Globus pallidus (tissue), 1 donor: ENCODE measurements at places on chromosomes 11 and 22.
A peak's percentile ranks its signal among the peaks of the same experiment; 100 is the strongest.

GRCh38 chr11:112012874-112013273, 12.3 kb upstream of the DLAT start:
- no peak for DNase-seq

GRCh38 chr11:62611705-62612365, 740 bp downstream of the EML3 start:
- no peak for DNase-seq

GRCh38 chr11:121129362-121130340, 28.6 kb downstream of the TECTA start:
- no peak for DNase-seq

DNA sequence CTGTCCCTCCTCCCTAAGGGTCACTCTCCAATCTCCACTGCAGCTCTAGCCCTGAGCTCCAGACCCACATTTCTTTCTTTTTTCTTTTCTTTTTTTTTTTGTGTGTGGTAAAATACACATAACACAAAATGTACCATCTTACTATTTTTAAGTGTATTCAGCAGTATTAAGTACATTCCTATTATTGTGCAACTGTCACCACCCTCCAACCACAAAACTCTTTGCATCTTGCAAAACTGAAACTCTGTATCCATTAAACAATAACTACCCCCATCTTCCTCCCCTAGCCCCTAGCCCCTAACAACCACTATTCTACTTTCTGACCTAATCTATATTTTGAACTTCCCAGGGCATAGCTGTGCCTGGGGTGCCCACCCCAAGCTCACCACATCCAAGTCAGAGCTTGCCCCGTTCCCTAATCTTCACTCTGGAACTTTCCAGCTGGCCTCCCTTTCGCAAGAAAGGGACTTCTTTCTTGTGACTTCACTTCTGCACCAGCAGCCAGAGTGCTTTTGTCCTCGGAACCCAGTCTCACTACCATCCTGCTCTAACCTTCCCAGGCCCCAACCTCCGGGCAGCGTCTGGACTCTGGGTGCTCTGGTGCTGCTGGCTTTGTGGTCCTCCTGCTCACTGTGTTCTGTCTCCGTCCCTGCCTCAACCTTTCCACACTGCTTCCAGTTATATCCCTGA, 30.7 kb downstream of the PARVG start:
- DNase-seq: no peak

DNA sequence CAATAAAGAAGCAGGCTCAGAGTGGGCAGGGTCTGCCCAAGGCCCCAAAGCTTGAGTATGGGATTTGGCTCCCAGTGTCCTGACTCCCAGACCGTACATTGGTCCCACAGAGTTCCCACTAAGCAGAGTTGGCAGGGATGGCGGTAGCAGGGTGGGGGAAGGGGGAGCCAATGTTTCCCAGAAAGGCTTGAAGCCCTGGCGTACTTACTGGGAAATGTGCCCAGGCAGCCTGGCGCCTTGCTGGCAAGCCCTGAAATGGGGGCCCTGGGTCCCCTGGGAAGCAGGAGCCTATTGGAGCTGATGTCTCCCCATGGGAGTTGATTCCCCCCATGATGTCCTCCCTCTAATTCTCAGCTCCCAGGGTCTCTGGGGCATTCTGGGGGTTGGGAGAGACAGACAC, 9.3 kb downstream of the ARHGEF17 start:
- DNase-seq: peak; percentile 85

DNA sequence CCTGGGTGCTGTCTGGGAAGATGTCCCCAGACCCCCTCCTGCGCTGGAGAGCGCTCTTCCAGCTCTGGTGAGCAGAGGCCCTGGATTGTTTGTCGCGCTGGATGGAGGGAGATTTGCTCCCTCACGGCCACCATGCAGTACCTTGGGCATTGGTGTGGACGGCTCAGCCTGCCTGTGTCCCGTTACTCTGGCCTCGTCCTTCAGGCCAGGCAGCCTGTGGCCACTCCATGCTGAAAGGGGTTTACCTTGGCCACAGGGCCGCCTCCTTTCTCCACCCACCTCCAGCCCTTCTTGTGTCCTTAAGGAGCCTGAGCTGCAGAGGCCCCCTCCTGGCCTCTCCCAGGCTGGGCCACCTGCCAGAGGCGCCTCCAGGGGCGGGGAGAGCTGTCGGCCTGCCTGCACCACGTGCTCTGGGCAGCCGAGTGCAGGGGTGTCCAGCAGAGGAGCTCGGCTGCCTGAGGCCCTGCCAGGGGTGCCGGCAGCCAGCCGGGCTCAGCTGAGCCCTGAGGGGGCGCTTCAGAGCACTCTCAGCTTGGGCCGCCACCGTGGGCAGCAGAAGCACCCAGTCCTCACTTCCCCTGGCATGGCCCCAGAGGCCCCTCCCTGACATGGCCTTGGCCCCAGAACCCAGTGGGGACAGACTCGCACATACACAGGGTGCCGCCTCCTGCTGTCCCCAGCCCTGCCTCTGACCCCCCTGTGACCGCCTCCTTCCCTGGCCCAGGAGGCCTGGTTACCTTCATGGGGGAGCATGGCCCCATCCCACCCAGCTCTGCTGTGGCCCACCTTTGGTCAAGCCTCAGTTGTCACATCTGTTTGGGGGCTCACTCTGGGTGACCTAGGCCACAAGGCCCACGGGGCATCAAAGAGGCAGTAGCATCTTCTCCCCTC, 3.4 kb downstream of the CCND1 start:
- peak; percentile 38 for DNase-seq

DNA sequence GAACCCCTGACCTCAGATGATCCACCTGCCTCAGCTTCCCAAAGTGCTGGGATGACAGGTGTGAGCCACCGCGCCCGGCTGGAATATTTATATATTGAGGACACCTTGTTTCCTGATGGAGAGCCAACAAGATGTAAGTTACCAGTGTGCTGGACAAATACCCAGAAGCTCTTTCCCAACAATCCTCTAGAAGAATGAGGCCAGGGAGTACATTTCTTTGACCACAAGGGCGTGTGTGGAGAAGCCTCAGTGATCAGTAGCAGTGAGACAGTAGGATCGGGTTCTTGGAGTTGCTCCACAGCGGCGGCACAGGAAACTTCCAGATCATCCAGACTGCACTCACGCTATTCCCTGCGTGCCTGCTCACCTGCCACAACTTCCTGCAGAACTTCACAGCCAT, 10.3 kb upstream of the POLA2 start:
- no peak for DNase-seq

GRCh38 chr11:106917973-106918372, 100.3 kb downstream of the GUCY1A2 start:
- no peak for DNase-seq

DNA sequence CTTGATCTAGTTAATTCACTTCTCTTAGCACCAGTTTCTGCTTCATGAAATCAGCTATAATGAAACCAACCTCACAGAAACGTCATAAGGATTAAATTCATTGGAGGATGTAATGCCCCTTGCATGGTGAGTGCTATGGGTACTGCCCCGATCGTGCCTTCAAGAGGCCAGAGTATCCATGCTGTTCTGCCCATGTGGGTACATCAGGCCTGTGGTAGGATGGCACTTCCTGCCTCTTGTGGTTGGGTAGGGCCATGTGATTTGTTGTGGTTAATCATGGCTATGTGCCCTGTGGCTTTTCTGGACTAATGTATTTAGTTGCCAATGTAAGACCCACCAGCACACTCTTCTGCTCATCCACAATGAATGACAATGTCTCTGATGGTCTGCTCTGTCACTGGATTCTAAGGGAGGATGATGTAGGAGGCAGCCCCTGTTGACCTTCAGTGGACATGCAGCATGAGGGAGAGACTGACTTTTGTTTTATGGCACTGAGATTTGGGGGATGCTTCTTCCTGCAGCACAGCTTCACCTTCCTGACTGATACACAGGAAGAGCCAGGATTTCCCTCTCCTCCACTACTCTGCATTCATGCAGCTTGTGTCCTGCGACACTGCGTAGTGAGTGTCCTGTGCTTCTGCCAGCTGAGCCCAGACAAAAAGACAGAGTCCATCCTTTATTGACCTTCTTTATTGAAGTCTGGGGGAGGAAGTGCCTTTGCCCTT, 66.2 kb downstream of the DHCR7 start:
- DNase-seq: no peak

- peak; percentile 73 for DNase-seq
Observed at GRCh38 chr22:50620593-50621355, 7.2 kb downstream of the ARSA start.

- no peak for DNase-seq
Observed at GRCh38 chr11:126469311-126469710, 113.8 kb downstream of the ST3GAL4 start.

DNA sequence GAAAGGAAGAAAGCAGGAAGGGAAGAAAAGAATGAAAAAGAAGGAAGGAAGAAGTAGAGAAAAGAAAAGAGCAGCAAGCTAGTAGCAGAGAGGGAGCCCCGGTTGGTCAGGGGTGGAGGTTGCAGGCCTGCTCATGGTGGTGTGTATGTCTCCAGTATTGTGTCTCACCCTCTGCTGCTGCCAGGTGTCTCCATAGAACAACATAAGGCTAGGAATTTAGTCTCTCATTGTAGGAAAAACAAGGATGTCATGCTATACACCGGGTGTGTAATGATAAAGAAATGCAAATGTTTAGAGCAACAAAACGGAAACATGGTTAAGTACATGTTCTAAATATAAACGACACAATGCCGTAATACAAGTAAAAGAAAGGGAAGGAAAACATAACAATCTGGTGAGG, 342.5 kb downstream of the NTM start:
- DNase-seq: no peak

DNA sequence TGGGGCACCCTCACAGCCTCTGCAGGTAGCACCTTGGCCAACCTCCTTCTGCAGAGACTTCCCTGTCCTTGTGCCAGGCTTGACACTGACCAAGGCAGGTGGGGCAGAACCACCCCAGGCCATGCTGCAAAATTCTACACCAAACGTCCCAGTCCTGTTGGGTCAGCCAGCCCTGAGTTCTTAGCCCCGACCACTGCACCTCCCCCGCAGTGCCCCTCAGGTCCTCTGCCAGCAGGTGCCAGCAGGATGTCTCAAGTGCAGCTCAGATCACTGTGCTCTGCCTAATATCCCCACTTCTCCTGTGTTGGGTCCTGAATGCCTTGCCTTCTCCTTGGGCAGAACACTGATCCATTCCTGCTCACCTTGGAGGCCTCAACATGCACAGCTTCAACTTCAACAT, 999.7 kb downstream of the TBC1D22A start:
- no peak for DNase-seq

DNA sequence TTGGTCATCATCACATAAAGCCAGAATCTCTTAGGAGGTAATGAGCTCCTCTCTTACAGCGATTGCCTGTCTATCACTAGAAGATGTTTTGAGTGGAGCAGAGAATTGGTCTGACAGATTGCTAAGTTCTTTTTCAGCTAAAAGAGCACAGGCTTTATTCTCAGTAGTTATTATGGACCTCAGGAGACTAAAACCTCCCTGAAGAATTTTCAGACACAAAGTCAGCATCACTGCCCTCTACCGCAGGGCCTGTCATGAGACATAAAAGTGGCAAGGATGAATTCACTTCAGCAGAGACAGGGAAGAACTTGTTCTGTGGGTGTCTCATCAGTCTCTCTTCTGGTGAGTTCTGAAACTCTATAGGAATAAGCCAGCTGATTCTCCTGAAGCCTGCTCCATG, at the start of gene OR51I2:
TSS of gene OR51I2 (plus strand) at position 301 of the 400 bp plus-strand sequence. CDS start 4,166 bp downstream, outside the sequence.
- DNase-seq: no peak

GRCh38 chr22:39279170-39279850, 34.5 kb upstream of the PDGFB start:
- DNase-seq: no peak

- no peak for DNase-seq
Observed at GRCh38 chr11:128528294-128528693, 59.1 kb downstream of the ETS1 start.

DNA sequence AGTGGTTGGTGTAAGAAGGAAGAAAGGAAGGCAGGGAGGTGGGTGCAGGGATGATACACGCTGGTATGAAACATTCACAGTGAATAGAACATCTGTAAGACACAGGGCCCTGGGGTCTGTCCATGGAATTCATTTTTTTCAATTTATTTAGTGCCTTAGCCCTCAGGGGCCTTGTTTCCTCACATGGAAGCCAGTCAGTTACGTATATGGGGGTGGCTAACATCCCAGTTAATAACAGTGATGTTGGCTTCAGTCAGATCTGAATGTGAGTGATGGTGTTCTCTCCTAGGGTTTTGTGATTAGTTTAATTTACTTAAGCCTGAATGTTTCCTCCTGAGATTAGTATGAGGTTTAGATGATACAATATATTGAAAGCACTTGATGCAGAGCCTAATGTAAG, 577.1 kb downstream of the NTM start:
- no peak for DNase-seq

GRCh38 chr11:94884376-94884775, 89.0 kb downstream of the CWC15 start:
- peak; percentile 10 for DNase-seq

GRCh38 chr22:37164505-37164887, 14.8 kb upstream of the IL2RB start:
- DNase-seq: no peak

GRCh38 chr11:124405581-124405980, 6.8 kb upstream of the OR8B3 start:
- DNase-seq: no peak

GRCh38 chr11:98365190-98365589, 655.6 kb upstream of the CNTN5 start:
- no peak for DNase-seq

DNA sequence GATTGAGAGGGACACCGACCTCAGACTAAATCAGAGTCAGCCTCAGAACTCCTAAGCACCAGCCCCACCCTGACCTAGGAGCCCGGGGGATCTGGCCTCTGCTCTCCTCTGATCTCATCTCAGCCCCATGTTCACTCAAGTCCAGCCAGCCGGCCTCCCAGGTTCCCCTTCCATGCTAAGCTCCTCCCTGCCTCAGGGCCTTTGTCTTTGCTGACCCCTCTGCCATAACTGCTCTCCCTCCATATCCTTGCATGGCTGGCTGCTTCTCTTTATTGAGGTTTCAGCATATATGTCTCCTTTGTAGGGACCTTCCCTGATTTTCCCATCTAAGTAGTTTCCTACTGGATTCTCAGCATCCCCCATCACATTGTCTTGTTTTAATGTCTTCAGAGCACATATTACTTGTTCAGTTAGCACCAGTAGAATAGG, 780 bp upstream of the SLC15A3 start:
- no peak for DNase-seq

GRCh38 chr11:27370374-27370773, 7.4 kb upstream of the CCDC34 start:
- DNase-seq: no peak

DNA sequence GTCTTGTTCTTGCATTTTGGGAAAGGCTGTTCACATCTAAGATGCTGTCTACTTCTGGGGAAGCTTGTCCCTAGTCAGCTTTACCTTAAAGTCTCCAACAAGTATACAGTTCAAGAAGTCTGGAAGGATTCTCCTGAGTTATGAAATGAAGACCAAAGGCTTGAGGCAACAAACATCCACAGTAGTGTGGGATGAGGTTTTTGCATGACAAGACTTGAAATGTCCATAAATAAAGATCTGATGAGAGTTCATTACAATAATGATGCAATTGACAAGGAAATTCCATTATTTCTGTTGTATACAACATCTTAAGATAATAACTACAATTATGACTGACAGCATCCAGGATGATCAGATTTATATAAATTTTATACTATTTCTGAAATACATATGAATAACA, 21.3 kb upstream of the KDM4E start:
- DNase-seq: no peak

- DNase-seq: no peak
Observed at GRCh38 chr11:73198677-73199076, 19.4 kb upstream of the P2RY2 start.
